T47D (cell line): ENCODE measurements at places on chromosomes 4 and X.

DNA sequence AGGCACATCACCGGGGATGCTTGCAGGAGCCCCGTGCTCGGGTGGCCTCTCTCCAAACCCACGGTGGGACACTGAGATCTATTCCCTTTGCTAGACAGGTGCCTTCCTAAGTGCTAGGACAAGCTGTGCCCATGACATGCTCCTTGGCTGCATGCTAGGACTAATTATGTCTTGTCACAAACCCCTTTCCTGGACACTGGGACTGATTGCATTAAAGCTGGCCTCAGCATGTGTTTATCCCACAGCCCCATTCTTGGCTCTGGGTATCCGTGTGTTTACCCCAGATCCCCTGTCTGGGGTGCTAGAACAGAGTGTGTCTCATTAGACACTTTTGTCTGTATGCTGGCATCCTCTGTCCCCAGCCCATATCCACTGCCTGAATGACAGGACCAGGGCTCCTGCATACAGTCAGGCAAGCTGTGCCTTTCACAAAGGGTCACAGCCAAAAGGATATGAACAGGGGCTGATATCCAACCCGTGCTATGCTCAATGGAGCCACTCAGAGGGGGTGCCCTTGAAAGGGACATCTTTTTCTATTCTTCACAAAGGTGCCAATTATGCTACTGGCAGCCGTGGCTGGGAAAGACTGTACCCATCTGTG is 9.2 kb upstream of the IQSEC2 start:
- no peak for DNase-seq

DNA sequence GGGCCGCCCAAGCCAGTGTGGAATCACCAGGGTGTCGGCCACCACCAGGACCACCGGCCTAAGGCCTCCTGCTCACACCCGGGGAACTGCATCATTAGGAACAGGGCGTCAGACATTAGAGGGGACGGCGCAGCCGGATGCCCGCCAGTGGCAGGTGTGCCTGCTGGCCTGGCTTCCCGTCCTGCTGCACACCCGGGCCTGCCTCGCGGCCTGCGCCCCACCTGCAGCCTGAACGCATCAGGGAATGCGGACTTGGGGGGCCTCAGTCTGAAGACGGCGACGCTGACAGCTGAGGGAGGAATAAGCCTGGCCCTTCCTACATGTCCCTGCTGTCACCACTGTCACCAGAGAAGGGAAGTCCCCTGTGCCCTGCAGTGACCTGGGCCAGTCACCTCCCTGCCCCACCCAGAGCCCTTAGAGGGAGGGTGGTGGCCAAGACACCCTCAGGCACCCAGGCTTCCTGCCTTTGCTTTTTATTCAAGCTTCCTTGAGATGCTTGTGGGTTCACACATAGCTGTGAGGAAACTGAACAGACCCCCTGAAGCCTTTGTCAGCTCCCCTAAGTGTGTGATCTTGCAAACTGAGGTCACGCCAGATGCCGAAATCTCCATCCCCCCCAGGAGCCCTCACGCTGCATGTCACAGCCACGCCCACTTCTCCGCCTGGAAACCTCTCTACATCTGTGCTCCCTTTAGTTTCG is 3.2 kb downstream of the DGKQ start:
- no peak for DNase-seq

GRCh38 chrX:99301990-99302389 is 1108.1 kb downstream of the PCDH19 start:
- no peak for DNase-seq

DNA sequence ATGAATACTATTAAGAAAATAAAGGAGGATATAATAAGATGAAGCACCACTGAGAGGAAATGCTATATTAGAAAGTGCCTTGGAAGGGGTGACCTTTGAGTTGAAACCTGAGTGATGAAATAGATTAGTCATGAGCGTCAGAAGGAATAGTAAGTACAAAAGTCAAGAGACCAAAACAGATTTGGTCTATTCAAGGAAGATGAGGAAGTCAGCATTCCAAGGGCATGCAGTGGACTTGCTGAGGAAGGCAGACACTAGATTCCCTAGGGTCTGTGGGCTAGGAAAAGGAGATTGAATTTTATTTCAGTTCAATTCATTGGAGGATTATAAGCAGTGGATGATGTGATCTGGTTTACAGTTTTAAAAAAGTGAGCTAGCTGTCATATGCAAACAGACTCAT is 73.0 kb upstream of the WDFY3 start:
- no peak for DNase-seq

DNA sequence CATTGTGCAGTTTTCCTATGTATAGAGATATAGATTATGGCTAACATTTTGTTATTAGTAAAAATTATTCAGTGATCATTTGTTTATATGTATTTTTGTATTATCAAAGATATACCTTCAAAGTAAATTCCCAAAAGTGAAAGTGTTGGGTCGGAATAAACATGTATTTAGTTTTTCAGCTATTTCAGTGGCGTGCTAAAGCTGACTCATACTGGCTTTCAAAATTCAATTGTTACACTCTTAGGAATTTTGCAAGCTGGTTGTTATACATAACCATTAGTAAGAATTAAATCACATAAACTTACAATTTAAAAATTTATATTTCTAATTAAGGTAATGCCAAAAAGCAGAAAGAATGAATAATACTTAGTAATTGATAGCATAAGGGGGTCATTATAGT is 288.4 kb upstream of the NRK start:
- no peak for DNase-seq

DNA sequence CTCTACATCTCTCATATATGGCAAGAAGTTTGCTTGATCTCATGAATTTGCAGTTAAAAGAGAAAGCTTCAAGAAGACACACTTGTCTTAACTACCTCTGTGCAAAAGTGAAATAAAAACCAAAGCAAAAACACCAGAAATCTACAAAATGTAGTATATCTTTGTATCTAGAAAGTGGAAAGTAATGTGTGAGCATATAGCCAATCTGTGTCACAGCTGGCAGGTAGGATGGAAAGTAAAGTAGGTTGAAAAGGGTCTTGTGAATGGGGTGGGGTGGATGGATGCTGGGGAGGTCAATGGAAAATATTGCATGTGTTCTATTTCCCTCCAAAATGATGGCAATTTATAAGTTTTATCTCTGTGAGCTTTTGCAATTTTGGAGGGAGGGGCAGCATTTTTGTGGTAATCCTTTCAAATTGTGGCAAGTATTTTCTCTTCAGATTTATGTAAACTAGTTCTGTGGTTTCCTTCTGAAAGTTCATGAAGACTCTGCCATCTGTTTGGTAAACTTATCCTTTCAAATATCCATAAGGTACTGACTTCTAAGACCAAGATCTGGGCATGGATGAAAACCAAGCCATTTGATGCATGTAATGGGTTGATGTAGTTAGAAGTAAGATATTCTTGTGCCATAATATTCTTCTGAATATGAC is 215.9 kb upstream of the GIMD1 start:
- DNase-seq: no peak
